IPS DF 6.9 (cell line): ENCODE measurements at places on chromosomes 6 and 20.

DNA sequence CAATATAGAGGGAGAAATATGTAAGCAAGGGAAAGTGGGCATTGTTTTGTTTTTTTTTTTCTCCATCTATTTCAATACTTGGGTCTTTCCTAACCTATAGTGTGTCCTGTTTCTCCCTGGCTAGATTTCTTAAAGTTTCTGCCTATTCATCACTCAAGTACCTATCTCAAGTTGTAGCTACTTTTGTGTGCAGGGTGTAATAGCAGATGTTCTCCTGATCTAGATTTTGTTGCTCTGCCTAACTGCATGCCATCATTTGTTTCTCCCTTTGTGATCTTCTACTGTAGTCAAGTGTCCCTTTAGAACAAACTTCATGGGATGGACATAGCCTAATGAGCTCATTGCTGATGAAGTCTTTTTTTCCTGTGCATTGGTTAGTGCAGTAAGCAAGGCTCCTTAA, 45.8 kb downstream of the TOP1 start:
- no peak for DNase-seq

GRCh38 chr20:4040283-4041179, 25.2 kb upstream of the RNF24 start:
- DNase-seq = no peak

DNA sequence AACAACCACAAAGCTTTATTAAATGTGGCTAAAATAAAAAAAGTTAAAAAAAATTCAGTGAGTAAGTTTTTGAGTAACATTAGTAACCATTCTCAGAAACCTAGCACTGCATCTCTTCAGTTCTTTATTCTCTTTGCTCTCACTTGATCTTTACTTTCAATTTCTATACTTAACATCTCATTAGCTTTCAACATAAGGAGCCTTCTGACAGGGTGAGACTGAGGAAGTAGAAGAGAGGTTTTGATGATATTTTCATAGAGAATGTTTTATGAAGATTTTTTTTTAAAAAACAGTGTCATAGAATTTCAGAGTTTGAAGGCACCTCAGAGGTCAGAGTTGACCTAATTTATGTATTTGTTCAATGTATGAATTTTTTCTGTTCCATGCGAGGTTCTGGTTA, 60.8 kb downstream of the FAM83B start:
- no peak for DNase-seq

- DNase-seq = no peak
These were observed 22.6 kb upstream of the HLA-A start for GRCh38 chr6:29919506-29920445.

GRCh38 chr20:15565786-15566185, 1007.5 kb downstream of the KIF16B start:
- DNase-seq = no peak

DNA sequence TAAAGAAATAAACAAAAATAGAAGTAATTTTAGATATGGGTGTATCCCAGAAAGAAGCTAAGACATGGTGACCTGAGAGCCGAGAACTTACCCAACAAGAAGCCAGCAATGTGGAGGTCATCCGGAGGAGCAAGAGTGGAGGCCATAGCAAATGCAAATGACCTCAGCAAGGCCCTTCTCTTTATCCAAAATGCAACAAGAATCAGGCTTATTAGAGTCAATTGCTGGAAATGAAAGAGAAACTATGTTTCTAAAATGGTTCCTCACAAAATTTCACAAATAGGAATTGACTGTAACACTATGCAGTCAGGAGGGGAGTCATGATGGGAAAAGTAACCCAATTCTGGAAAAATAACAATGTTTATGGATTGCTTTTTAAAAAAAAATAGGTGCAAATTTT, 90.4 kb downstream of the TNFAIP3 start:
- no peak for DNase-seq
